Cardiac ventricle fibroblast (primary cell): ENCODE measurements at places on chromosomes 2 and 18. TPM values are rescaled to one million over a fixed set of nuclear protein-coding genes. Genes with fewer than 3 reads are reported as not detected.

The UGT1A3 gene
- not detected in 2 replicates for total RNA-seq

The TOGARAM2 gene
- total RNA-seq = 0.94 and 1.9 TPM in 2 replicates

The NCK2 gene
- 30.8 and 34.3 TPM in 2 replicates for total RNA-seq

The PCARE gene
- total RNA-seq = not detected in 2 replicates

The DYTN gene
- total RNA-seq = not detected in 2 replicates

The EGR4 gene
- total RNA-seq = not detected in 2 replicates

The MROH2A gene
- not detected in 2 replicates for total RNA-seq

The PSTPIP2 gene
- 2.4 and 2.5 TPM in 2 replicates for total RNA-seq

The ACMSD gene
- not detected in 2 replicates for total RNA-seq

The LINC00305 gene
- total RNA-seq = not detected in 2 replicates

The CNDP1 gene
- not detected in 2 replicates for total RNA-seq

The BOLL gene
- total RNA-seq = not detected in 2 replicates

The EML6 gene
- total RNA-seq = 0.20 and 1.4 TPM in 2 replicates

The HAAO gene
- total RNA-seq = 0.64 TPM in 1 of 2 replicates, not detected in the other

The GRP gene
- not detected in 2 replicates for total RNA-seq

The NGEF gene
- 0.75 TPM in 1 of 2 replicates, not detected in the other for total RNA-seq

The CNOT9 gene
- 28.6 and 32.8 TPM in 2 replicates for total RNA-seq

The SIX2 gene
- 130 and 146 TPM in 2 replicates for total RNA-seq

The ALPI gene
- total RNA-seq = not detected in 2 replicates

The SCTR gene
- not detected in 2 replicates for total RNA-seq

The DNAJC27 gene
- 1.9 and 2.9 TPM in 2 replicates for total RNA-seq

The HOXD3 gene
- not detected in 2 replicates for total RNA-seq

The IL18RAP gene
- total RNA-seq = 0.34 TPM in 1 of 2 replicates, not detected in the other

The VWA3B gene
- not detected in 2 replicates for total RNA-seq

The SLC40A1 gene
- total RNA-seq = 19.7 and 21.3 TPM in 2 replicates

The MCFD2 gene
- 107 and 141 TPM in 2 replicates for total RNA-seq

The GULP1 gene
- total RNA-seq = 2.4 and 3.2 TPM in 2 replicates

The TCF23 gene
- 0.10 and 0.44 TPM in 2 replicates for total RNA-seq
